ENCODE measurements at places on chromosomes 11 and 22.

- no peak for DNase-seq
Observed at GRCh38 chr22:35576671-35577070, 36.0 kb downstream of the RASD2 start.

- DNase-seq, result peak; percentile 14
Observed at GRCh38 chr11:70825893-70826540, 426.4 kb downstream of the SHANK2 start.

GRCh38 chr11:36929401-36929800, 331.4 kb upstream of the RAG2 start:
- DNase-seq, result peak; percentile 11

DNA sequence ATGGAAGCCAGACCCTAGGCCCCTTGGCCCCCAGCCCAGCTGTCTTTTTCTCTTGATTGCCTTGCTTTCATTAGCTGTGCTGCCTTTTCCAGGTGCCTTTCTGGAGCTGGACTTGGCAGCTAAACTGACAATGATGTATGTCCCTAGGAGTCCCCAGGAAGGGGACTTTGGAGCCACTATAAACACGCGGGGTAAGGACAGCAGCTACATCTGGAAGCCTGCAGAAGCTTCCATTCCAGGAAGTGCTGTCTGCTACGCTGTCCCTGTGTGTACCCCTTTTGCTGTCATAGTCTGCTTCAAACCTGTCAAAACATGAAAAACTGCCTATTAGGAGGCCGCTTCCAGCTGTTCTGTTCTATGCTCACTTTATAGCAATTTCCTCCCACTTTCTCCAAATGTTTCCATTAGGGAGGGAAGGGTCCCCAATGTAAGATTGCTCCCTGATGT, 153.3 kb upstream of the RAG2 start:
- DNase-seq, result no peak

GRCh38 chr11:72283947-72284346, 40.0 kb upstream of the PHOX2A start:
- DNase-seq, result no peak

- peak; percentile 60 for DNase-seq
Observed at GRCh38 chr11:114061048-114061680, 1.7 kb downstream of the ZBTB16 start.

- DNase-seq, result no peak
Observed at GRCh38 chr11:95888852-95889251, 35.1 kb downstream of the MTMR2 start.

DNA sequence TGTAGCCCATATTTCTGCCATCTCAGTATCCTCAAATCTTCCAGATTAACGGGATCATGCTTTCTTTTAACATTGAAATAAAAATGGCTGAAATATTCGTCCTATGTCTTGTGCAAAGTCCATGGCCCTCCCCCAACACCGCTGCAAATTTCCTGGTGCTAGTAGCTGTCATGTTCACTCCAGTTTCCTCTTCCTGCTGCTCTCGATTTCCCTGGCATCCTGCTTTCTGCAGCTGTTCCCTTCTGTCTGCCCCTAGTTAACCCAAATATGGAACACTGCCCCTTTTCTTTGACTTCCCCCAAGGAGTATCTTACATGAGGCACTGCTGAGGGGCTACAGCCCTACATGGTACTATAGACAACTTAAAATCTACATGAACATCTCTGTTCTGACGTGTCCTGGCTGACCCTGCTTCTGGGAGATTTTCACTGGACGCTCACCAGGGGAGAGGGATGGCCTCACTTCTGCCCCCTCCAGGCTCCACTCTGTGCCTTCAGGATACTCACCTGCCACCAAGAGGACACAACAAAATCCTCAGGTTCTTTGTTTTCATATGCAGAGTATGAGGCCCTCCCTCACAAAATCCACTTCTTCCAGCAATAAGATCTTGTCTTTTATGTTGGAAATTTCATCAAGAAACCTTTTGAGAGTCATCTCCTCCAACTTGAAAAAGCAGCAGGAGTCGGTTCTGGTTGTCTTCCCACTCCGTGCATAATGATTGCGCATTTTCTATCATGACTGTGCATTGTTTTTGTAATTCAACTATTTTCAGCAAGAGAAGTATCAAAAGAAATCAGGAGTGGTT, 29.5 kb upstream of the SCUBE2 start:
- no peak for DNase-seq

DNA sequence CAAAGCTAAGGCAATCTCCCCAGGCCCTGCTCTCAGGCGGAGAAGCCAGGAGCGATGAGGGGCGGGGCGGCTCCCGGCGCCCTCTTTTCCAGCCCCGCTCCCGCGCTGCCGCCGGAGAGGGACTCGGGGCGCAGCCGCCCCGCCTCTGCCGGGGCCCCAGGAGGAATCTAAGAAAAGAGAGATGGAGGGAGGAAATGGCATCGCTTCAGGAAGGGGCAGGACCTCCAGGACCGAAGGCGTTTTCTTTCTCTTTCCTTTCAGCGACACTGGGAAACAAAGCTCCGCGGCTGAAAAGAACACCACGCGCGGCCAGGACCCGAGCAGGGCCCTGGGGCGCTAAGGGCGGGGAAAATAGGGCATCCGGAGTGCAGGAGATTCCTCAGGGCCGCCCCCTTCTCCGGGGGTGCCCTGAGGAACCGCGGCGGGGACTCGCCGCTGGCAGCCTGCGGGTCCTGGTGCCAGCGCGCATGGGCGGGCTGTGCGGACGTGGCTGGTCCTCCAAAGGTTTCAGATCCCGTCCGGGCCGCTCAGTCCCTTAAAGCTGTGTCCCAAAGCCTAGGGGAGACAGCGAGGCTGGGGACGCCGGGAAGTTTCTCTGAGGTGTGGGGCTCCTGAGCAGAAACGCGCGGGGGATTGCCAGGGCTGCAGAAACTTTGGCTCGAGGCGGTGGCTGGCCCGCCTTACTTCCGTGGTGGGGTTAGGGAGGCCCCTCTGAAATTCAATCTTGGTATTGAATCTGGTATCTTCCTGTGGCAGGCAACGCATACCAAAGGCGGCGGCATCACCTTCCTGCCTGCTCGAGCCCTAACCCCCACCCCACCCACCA, 2.8 kb upstream of the BSX start:
- DNase-seq, result no peak
